ENCODE measurements at places on chromosomes 12 and 14.

DNA sequence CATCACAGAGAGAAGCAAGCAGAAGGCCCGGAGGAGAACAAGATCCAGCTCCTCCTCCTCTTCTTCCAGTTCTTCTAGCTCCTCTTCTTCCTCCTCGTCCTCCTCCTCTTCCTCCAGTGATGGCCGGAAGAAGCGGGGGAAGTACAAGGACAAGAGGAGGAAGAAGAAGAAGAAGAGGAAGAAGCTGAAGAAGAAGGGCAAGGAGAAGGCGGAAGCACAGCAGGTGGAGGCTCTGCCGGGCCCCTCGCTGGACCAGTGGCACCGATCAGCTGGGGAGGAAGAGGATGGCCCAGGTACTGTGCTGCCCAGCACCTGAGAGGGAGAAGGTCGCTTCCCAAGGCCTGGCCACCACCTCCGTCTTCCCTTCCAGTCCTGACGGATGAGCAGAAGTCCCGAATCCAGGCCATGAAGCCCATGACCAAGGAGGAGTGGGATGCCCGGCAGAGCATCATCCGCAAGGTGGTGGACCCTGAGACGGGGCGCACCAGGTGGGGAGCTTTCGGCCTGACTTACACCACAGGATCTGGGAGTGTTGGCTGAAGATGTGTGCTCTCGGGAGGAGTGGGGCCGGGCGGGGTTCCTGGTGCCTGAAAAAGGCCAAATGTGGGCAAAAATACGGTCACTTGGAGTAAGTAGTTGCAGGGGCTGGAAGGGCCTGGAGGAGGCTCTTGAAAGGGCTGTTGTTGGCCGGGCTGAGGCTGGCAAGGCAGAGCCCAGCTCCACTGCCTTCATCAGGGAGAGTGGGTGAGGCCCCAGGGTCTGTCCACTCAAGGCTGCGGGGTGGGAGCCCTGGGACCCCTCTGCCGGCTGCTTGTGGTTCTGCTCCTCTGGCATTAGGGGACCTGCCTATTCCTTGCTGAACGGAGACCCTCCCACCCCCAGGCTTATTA, 1.4 kb downstream of the ARL6IP4 start:
- DNase-seq = no peak

GRCh38 chr12:10293570-10294227, 14.0 kb upstream of the KLRD1 start:
- DNase-seq = no peak

DNA sequence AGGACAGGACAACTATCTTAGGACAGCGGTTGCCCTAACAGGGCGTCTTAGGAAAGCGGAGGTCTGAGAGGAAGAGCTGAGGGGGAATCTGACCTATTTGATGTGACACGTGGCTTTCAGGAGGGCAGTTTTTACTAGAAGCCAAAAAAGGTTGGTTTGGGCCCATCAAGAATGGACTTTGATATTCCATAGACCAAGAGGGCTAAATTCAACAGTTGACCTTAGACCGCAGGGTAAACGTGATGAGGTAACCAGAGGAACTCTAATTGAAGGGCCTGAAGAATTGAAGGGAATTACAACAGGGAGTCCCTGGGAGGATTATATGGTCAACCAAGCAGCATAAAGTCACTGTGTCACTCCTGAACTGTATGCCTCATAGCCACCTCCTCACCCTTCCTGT, 11.5 kb downstream of the C1S start:
- no peak for DNase-seq

- no peak for DNase-seq
Observed at GRCh38 chr14:64238631-64239030, 55.5 kb downstream of the ESR2 start.

DNA sequence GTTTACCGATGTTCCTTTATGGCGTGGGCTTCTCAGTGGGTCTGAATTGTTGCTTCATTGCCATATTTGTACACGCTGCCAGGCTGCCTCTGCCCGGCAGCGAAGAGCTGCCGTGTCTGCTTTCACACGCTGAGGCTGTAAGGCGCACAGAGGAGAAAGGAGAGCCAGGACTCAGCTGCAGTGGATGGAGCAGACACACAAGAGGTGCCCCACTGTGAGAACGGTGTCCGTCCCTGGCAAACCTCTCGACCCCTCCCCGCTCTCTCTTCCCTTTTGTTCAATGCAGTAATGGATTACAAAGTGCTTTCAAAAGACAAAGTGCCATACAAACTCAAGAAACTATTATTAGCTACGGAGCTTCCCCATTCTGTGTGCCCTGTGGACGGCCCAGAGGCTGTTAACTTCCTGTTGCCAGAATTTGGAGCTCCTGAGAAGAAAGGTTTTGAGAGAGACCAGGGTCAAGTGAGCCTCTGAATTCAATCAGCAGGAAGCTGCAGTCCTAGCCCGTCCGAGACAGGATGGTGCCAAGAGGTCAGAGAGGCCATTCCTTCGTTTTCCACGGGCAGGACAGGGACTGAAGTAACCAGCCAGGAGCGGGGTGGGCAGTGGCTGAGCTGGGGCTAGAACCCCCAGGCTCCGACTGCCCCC, 15.8 kb downstream of the CCND2 start:
- no peak for DNase-seq

DNA sequence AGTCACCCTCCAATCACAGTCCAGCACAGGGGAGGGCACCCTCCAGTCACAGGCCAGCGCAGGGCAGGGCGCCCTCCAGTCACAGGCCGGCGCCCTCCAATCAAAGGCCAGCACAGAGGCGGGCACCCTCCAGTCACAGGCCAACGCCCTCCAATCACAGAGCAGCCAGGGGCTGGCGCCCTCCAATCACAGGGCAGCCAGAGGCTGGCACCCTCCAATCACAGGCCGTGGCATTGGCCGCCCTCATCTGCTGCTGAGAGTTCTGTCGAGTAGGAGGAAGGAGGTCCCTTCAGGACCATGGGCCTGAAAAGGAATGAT, 26.6 kb downstream of the DDX51 start:
- DNase-seq = no peak
